ENCODE measurements at places on chromosomes 16 and 17.

DNA sequence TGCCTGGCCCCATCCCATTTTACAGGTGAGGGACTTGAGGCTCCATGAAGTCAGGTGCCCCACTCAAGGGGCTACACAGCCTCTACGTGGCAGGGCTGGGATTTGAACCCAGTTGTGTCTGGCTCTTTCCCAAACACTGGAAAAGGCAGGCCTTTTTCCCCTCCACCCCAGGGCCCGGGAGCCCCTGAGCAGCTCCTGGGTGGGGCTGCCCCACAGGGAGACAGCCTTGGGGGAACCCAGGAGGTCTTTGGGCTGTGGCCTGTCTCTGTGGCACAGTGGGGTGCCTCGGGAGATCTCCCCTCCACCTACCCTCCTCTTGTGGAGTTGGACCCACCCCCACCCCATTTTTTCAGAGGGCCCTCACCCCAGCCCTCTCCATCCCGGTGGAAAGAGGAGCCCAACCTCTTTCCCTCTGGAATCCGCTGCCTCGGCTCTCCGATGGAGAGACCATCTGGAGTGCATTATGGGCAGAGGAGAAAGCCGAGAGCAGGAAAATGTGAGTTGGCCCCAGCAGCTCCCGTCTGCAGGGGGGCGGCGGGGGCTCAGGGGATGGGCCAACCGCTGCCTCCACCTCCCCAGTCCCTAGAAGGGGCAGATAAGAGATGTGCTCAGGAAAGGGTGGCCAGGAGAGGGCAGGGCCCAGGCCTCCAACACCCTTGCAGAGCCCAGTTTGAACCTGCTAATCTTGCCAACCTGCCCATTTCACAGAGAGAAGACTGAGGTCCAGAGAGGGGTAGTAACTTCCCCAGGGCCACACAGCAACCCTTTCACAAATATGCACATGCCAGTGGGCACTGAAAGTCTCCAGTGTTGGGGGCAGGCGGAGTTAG lies 15.4 kb upstream of the TMEM92 start:
- DNase-seq = peak; percentile 5

GRCh38 chr16:58421529-58421928 lies 29.3 kb downstream of the GINS3 start:
- DNase-seq = no peak

DNA sequence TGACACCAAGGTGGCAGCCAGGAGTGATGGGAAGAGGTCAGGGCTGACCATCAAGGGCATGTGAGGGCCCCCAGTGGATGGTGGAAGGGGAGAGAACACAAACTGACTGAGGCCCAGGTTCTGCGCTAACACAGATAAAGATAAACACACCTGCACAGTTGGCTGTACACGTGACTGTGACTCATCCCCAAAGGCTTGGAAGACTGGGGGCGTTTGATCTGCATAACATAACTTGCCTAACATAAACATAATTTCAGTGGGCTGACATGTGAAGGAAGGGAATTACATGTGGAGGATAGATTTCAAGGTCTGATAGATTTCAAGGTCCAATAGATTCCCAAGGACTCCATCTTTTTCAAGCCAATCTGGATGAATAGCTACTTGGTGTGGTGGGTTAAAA lies 100.9 kb upstream of the TNRC6C start:
- no peak for DNase-seq

DNA sequence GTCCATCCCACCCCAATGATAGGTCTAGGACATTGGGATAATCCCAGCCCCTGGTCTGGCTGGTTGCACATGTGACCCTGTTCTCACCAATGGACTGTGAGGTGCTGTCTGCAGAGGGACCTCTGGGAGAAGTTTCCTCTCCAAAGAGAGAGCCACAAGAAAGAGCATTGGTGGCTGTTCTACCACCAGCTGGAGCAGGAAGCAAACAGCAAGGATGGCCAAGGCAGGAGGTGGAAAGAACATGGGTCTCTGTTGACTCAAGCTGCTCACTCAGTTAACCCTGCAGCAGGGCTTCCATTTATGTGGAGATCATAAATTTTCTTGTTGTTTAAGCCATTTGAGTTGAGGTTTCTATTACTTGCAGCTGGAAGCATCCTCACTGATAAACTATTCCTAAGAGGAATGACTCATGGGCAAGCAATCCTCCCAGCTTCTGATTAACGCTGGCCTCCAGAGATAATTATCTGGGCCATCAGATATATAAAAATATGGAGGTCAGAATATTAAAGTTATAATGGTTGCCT lies 52.6 kb downstream of the CYB5B start:
- peak; percentile 31 for DNase-seq

DNA sequence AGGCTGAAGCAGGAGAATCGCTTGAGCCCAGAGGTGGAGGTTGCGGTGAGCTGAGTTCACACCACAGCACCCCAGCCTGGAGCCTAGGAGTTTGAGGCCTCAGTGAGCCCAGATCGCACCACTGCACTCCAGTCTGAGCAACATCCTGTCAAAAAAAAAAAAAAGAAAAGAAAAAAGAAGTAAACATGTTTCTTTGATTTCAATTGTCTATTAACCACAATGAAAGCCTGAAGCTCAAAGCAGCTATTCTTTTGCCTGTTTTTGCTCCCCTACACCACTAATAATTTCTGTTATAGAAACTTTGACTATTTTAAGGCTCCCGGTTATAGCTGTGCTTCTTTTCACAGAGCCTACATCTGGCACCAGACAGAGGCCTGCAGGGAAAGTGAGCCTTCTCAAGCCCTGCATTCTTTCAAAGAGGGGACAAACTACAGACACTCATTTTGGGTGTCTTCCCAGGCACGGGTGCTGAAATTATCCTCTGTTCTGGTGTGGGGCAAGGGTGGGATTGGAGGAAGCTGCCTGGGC lies 14.2 kb upstream of the SLC52A1 start:
- DNase-seq = no peak

DNA sequence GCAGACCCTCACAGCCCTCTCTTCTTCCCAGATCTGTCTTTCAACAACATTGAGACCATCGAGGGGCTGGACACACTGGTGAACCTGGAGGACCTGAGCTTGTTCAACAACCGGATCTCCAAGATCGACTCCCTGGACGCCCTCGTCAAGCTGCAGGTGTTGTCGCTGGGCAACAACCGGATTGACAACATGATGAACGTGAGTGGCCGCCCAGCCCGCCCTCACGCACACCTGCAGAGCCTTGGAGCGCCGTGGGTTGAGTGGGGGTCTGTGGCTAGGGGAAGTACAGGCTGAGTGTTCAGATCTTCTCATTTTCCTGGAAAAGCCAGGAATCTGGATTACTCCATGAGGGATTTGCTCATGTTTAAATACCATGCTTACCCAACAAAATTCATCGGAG lies 15.2 kb downstream of the DRC3 start:
- DNase-seq = no peak

DNA sequence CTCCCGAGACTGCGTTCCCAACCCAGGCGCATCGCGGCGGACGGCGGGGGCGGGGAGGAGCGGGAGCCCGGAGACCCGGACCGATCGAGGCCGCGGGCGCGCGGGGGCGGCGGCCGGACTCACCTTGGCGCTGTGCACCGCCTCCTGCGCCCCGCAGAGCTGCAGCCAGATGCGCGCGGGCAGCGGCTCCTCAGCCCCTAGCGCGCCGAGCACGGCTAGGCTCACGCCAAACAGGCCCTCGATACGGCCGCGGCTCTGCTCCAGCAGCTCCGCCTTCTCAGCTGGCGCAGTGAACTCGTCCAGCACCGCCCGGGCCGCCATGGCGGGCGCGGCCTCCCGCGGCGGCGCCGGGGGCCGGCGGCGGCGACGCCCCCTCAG lies 339 bp downstream of the N4BP1 start:
- peak; percentile 23 for DNase-seq

DNA sequence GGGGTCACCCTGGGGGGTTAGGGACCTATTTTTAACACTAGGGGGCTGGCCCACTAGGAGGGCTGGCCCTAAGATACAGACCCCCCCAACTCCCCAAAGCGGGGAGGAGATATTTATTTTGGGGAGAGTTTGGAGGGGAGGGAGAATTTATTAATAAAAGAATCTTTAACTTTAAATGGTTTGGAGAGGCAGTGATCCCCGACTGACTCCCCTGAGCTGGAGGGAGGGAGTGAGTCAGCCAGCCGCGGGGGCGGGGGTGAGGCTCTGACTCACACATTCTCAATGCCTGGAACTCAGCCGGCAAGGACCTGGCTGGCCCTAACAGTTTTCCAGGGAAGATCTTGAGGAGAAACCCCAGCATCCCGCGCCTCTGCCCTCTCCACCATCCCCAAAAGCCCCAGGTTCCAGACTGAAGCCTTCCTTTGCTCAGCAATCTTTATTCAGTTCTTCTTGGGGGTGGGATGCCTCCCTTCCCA lies 1.5 kb downstream of the HCFC1R1 start:
- no peak for DNase-seq

- DNase-seq = no peak
Observed at GRCh38 chr16:47983999-47984580, 171.7 kb downstream of the ABCC12 start.

GRCh38 chr16:69330286-69331109 lies at the start of gene PDF:
Gene PDF, minus strand, starts transcription at chr16:69330588. Its CDS starts 18 bp downstream, at chr16:69330570.
- peak; percentile 99 for DNase-seq

DNA sequence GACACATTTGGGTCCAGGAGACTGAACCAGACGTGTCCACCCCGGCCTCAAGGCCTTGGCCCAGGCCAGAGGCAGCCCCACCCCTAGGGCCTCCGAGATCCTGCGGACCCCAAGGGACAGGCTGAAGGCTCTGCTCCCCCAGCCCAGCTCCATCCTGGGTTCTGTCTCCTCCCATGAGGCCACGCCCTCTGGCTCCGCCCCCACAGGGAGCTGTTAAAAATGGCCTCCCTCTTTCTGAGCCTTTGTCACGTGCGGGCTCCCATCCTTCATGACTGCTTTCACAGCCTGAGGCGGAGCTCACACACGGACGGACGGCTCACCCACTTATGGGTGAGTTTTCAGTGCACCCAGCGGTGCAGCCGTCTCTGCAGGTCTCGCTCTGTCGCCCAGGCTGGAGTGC lies 6.5 kb upstream of the CACNA1H start:
- no peak for DNase-seq

GRCh38 chr16:58128181-58128631 lies 975 bp downstream of the CFAP20 start:
- no peak for DNase-seq

DNA sequence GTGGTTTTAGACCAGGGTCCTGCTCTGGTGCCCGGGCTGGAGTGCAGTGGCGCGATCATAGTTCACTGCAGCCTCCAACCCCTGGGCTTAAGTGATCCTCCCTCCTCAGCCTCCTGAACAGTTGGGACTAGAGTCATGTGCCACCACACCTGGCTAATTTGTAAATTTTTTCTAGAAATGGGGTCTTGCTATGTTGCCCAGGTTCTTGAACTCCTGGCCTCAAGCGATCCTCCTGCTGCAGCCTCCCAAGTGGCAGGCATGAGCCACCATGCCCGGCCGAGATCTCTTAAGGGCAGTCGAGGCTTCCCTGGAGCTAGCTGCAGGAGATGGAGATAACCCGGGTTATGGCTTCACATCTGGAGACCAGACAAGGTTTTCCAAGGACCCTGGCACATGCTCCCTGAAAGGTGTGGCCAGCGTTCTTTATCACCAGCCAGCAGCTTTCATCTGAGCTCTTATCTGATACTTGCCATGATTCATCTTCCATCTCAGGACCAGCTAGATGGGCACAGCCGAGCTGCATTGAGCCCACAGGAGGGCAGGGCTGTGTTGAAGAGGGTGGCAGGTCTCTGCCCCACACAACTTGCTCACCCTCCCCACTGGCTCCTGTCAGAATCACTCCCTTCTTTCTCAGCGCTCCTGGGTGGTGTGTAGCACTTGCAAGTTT lies 28.6 kb downstream of the SCNN1B start:
- no peak for DNase-seq

DNA sequence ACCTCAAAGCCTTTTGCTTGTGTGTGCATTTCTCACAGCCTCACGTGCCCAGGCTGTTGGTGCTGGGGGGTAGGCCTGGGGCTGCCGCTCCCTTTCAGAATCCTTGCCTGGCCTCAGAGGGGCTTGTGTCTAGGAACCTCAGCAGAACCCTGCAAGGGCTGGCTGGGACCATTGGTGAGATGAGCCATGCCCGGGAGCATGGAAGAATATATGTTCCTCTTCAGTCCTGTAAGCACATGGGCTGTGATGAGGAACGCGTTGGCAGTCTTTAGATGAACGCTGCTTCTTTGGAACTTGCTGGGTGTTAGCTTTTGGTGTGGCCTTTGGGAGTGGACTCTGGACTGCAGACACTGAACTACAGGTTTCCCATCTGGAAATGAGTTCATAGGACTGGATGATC lies 32.0 kb upstream of the SLC5A10 start:
- peak; percentile 30 for DNase-seq

GRCh38 chr17:77677630-77678029 lies 280.9 kb upstream of the TNRC6C start:
- DNase-seq = no peak

DNA sequence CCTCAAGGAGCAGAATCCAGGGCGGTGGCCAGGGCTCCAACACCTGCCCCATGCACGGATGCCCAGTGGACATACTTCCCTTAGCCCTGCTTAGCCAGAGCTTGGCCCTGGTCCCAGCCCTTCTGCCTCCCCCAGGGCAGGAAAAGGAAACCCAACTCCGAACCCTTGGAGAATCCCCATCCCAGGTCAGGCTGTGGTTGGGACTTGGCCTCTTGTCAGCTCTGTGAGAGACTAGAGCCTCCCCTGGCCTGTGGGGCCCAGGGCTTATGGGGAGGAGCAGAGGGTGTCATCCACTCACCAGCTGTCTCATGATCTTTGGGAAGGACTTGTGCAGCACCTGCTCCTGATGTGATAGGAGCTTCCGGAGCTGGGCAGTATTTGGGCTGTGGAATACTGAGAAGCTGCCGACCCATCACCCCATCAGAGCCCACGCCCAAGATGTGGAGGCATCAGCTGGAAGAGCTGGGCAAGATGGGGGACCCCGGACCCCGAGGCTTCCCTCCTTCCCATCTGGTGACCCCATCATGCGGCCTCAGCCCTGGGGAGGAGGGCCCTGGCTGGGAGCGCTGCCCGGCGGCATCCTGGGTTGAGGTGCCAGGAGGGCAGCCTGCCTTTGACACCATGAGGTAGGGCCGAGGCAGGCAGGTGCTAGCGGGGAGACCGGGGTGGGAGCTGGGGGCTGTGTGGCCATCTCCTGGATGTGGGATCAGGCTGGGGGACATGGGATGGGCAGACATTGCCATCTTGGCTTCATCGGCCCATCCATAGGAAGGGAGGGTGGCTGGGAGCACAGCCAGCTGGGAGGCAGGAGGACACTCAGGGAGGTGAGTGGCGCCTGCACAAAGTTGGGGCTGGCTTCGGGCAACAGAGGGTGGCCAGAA lies 45.1 kb downstream of the TNFRSF13B start:
- DNase-seq = no peak

- no peak for DNase-seq
Observed at GRCh38 chr16:23771027-23771426, 16.2 kb downstream of the CHP2 start.

DNA sequence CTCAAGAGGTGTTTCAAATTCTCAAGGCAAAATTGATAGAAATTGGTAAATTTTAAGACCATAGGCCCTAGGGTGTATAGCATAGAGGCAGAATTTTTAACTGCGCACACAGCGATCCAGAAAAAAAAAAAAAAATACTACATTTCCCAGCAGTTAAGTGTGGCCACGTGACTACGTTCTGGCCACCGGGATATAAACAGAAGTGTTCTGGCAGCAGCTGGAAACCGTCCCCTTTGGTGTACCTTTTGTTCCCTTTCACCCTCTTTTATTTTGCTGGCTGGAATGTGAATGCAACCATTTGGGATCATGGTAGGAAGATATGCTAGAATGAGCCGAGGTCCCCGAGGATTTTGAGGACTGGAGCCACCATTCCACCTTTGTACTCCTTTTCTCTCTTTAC lies 52.7 kb upstream of the AKAP1 start:
- DNase-seq = no peak
